Stimulated activated CD4-positive, alpha-beta T cell treated with anti-CD3 and anti-CD28 coated beads, Interleukin-4, amount 100 ng/mL, for 4 hours (primary cell): ENCODE measurements at places on chromosomes 1 and 21.

DNA sequence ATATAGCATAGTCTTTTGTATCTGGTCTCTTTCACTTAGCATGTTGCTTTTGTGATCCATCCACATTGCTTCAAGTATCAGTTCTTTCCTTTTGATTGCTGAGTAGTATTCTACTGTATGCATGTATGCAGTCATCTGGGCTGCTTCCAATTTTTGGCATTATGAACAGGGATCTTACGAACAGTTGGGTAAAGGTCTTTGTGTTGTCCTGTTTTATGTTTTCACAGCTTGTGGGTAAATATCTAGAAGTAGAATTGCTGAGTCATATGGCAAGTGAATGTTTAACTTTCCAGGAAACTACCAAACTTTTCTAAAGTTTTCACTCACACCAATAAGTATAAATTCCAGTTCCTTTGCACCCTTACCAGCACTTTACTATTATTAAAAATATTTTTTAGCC lies 60.9 kb downstream of the LHX4 start:
- no peak for DNase-seq

- DNase-seq: no peak
Observed at GRCh38 chr1:190175320-190175719, 302.3 kb downstream of the BRINP3 start.

- no peak for DNase-seq
Observed at GRCh38 chr1:5267603-5268235, 613.3 kb downstream of the AJAP1 start.

DNA sequence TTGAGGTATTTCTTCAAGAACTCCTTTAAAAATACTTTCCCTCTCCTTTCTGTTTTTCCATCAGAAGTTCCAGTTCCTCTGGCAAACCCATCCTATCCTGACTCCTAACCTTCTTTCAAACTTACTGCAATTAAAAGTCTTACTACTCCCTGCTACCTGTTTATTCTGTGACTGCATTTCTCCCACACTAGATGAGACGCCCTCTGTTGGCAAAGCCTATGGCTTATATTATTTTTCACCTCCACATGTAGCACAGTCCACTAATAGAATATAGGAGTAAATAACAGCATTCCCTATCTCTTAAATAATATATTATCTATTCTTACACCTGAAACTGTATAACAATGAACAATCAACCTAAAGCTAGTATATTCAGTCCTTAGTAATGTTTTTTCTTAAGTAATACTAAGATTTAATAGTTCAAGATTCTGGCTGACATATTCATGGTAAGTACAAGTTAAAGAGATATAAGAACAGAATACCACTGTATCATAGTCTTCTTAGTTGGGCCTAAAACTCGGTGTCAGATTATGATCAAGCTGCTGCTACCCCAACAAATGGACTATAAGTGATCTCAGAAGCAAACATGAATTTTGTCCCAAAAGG lies 54.8 kb downstream of the RAB3GAP2 start:
- no peak for DNase-seq

DNA sequence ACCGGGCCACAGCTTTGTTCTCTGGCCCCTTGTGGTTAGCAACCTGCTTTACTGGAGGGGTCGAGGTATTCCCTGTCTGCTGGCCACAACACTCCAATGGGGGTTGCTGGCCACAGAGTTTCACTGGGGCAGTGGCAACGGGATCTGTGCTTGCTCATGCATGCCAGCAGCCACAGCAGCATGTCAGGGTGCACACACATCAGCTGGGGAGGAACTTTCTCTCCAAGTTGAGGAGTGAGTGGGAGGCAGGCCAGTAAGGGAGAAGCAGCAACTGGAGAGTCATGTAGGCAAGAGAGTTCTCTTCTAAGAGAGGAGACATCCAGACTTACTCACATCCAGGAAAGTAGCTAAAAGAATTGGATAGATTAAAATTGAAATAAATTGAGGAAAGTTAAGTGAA lies 38.0 kb downstream of the SAMD13 start:
- DNase-seq: no peak

- DNase-seq: no peak
Observed at GRCh38 chr1:28370239-28371009, 884 bp downstream of the PHACTR4 start.

DNA sequence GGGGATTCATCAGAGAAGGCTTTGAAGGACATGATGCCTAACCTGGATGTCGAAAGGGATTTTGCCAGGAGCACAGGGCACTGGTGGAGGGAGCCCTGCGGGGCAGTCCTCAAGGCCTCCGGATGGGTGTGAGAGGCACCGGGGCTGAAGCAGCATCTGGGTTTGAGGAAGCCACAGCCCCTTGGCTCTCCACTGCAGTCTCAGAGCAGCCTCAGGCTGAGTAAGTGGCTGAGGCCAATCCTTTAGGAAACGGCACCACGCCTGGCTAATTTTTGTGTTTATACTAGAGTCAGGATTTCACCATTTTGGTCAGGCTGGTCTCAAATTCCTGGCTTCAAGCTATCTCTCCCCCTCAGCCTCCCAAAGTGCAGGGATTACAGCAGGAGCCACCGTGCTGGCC lies 12.0 kb downstream of the ERVH48-1 start:
- DNase-seq: no peak

DNA sequence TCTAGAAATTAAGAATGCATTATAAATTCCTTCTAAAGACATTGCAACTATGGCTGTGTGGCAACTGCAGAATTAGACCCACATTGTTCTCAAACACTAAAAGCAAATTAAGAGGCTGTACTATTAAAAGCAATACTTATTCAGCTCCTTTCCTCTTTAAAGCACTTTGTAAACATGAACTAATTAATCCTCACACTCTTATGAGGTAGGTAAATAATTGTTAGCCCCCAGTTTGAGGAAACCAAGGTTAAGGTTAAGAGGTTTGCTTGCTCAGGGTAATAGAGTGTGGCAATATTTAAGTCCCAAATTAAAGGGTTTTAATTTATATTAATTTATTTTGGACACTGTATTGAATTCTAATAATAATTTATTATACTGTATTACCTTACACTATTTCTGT lies 553.8 kb downstream of the LRRIQ3 start:
- no peak for DNase-seq

GRCh38 chr1:225299624-225300023 lies 128.2 kb downstream of the LBR start:
- no peak for DNase-seq

DNA sequence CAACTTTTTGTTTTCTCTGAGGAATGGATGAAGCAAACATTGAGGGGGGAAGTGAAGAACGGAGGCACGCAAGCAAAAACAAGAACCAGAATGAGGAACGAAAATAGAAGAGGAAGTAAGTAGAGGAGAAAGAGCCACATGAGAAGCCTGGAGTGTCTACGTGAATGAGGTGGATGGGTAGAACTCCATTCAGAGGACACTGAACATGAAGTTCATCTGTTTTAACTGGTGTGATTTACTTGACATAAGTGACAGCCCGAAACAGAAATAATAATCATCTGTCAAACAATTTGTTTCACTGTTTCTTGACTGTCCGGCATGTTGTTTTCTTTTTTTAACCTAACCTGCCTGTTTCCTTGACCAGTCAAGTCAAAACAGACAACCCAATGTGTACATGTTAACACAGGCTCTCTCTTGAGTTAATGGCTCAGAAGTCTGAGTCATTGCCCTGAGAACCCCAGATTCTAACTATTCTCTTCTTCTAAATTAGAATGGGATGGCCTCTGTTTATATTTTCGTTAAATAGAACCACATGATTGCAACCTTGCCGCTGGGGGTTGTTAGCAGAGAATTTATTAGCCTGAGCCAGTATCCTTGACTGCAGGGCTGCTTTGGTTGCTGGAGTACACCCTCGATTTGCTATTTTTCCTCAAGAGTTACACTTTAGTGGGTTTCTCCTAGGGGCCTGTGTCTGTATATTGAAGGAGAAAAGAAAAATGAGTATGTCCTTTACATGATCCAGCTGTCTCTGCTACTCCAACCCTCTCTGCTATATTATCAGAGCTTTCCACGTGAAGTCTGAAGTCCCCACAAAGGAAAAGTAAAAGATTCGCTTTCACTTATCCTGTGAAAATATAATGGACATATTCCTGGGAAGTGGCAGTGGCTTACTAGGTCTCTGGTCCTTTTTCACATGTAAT lies 151.7 kb downstream of the ZC3H11B start:
- DNase-seq: no peak

GRCh38 chr1:9181990-9182783 lies 52.4 kb upstream of the H6PD start:
- no peak for DNase-seq

GRCh38 chr1:197618061-197618460 lies 157.2 kb downstream of the DENND1B start:
- no peak for DNase-seq
